CD4-positive, alpha-beta T cell treated with Interleukin-6 at 100 ng/mL for 8 hours (primary cell): ENCODE measurements at places on chromosomes 3 and 15.

- DNase-seq, result no peak
These were observed 57.0 kb upstream of the FRMD4B start for GRCh38 chr3:69442771-69443311.

DNA sequence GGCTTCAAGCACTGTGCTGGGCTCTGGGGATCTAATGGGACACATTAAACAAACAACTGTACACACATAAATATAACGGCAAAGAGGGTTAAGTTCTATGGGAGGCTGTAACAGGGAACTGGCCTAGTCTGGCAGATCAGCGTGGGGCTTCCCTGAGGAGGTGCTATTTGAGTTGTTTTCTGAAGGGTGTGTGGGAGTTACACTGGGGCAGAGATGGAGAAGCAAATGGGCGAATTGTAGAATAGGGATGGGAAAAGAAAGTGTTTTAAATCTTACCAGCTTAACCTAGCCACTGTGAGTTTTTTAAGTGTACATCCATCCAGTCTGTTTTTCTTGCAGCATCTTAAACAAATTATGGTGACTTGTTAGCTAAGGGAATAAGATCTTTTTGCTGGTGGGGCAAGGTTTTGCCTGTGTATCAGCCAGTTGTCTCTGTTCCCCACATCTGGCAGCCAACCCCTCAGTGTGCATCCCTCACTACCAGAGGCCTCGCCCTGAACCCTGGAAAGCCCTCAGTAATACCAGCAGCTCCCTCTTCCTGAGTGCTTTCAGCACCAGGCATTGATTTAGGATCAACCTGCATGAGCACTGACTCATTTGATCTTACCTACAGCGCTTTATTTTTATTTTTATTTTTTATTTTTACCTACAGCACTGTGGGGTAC lies 10.9 kb upstream of the IL16 start:
- no peak for DNase-seq

DNA sequence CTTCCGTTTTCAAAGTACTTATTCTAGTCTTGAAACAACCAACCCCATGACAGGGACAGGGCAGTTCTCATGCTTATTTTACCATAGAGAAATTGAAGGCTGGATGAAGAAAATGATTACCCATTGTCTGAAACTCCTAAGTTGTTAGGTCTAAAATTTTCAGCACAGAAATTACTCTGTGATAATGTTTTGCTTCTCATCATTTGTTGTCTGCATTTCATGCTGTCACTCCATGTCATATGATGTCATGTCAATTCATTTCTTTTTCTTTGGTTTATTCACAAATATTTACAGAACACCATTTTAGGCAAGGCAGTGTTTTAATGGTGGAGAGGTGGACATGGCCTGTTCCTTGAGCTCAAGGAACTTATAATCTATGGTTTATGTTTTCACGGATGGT lies 98.2 kb upstream of the RASGRP1 start:
- no peak for DNase-seq

GRCh38 chr3:46221938-46222337 lies 13.8 kb upstream of the CCR1 start:
- DNase-seq, result no peak

- no peak for DNase-seq
These were observed 1.1 kb downstream of the DCUN1D1 start for GRCh38 chr3:182979103-182979673.

DNA sequence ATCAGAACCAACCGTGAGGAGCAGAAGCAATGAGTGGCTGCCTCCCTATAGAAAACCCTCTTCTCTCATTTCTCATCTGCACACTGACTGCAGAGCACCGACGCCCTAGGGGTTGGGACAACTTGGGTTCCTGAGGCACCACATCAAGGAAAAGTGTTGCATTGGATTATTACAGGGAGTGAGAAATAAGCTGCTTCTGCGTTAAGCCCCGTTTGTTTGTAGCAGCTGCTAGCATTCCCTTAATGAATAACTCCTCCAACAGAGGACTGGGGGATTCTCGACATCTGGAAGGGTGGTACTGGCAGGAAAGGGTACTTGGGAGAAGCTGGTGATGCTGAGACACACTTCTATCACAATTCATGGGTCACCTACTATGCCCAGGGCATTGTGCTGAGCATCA lies 25.3 kb upstream of the AGBL1 start:
- no peak for DNase-seq

- DNase-seq, result no peak
These were observed 127.8 kb downstream of the SYNPR start for GRCh38 chr3:63405882-63406281.
